ENCODE measurements at places on chromosomes 4 and X. TPM values are rescaled to one million over a fixed set of nuclear protein-coding genes. Genes with fewer than 3 reads are reported as not detected.

GRCh38 chrX:97039363-97040029 lies 155.8 kb downstream of the RPA4 start:
- DNase-seq: peak; percentile 61

GRCh38 chr4:48588230-48589097 lies 98.4 kb downstream of the ZAR1 start:
- no peak for DNase-seq

GRCh38 chr4:69060651-69061308 lies 35.5 kb upstream of the UGT2B7 start:
- DNase-seq: peak; percentile 35

- no peak for DNase-seq
Observed at GRCh38 chr4:177308847-177309521, 690 bp upstream of the NEIL3 start.

DNA sequence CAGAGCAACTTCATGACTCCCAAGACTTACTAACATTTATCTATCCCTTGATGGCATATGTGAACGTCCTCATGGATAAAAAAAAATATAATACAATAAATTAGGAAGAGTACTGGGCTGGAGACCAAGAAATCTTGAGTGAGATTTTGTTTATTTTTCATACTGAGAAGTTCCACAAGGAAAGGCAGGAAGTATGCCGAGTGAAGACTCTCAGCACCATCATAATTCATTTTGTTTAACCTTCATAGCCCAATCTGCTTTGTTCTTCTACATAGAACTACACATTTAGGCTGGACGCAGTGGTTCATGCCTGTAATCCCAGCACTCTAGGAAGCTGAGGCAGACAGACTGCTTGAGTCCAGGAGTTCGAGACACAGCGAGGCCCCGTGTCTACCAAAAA lies 198.3 kb downstream of the NSUN7 start:
- no peak for DNase-seq

DNA sequence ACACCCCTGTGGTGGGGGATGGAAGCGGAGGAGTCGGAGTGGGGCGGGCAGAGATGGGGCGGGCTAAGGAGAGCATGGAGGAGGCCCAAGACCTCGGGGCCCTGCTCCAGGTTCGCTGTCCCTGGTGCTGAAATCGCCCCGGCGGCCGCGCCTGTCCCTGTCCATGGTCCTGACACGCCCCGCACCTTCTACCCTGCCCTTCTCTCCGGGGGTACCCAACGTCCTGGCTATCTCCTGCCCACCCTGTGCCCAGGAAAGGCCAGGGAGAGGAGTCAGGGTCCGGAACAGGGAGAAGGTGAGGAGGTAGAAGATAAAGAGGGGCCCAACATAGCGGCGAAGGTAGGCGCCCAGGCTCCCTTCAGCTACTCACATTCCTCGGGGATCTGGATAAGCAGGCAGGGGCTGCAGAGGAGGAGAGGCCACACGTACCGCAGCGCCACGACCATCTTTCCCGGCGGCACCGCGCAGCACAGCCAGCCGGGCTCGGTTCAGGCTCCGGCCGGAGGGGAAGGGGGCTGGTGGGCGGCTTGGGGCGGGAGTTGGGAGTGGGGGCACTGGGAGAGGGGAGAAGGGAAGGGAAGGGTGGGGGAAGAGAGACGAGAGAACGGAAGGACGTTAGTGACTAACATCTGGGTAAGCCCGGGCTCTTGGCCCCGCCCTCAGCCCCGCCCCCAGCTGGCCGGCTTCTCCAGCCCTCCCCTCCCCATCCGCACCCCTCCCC lies 10.4 kb downstream of the L1CAM start:
- peak; percentile 52 for DNase-seq

- peak; percentile 89 for DNase-seq
Observed at GRCh38 chr4:56129431-56129861, 180.7 kb downstream of the CEP135 start.

DNA sequence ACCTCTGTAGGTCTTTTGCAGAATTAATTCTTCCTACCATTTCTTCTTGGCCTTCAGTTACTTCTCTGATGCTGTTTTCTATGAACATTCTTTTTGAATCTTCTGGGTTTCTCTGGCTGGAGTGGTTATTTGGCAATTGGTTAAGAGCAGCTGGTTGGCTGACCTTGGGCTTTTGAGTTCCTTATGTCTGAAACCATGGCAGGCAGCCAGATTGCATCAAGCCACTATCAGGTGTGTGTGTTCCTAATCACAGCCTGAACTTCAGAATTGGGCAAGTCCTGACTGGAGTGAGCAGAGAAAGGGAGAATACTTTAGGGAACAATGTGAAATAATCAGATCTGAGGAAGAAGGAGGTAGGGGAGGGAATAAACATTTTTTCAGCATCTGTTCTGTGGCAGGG lies 90.2 kb downstream of the ARHGAP10 start:
- no peak for DNase-seq

DNA sequence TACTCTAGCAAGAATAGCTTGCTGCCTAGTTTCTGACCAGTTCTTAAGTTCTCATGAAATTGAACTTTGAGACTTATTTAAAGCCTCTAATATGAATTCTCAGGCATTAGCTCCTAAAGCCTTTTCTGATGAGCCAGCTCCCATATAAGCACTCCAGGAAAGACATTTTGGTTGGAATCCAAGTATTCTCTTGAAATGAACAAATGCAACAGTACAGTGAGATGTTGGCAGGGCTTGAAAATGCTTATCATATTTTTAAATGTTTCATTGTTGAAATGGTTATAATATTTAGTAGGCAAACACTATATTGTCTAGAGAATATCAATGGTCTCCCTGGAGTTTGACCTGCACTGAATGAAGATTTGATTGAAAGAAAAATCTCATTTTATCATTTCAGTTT lies 240.3 kb downstream of the ANK2 start:
- no peak for DNase-seq

DNA sequence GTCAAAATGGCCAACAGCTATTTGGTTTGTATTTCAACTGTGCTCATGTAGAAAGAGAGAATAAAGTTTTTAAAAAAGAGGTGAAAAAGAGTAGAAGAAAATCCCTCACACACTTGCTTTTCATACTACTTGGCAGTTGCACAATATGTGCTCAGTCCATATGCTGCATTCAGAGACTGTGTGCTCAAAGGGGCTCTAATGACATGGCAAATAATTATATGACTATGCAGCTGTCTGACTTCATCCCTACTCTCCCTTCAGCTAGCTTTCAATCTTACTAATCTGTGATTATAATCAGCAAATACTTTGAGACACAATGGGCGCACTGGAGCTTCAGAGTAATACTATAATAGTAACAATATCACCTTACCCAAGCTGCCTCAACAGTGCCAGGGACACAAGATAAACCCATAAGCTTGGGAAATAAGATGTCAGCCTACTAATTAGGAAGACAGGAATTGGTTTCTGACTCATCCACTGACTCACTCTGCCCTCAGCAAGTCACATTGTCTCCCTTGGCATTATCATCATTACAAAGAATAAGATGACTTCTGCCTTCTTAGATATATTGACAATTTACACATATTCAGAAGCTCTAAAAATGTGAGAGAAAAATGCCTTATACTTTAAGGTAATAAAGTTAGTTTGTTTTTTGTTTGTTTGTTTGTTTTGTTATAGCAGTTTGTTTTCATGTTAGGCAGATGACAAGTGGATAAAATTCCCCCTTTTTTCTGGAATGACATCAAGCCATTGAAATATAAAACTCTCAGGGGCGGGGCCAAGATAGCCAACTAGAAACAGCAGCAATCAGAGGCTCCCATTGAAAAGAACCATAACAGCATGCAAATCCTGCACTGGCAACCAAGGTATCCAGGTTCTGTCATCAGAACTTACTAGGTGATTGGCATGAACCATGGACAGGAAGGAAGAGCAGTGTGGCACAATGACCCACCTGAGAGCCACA lies 311.6 kb downstream of the FAM133A start:
- DNase-seq: no peak

DNA sequence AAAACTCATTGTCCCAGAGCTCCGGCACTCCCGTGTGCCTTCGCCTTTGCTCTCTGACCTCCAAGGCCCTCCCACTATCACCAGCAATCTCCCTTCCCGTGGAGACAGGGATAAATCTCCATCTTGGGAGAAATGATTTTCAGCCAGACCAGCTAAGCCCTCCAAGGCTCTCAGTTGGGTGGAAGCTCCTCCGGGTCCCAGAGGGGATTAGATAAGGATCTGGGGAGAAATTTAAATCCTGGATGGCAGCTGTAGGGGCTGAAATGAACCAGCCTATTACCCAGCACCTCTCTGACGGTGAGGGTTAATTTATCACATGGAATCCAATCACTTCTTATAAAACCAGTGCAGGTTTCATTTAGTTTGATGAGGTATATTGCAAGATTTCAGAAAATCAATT lies 366.2 kb downstream of the FBXW7 start:
- DNase-seq: no peak

DNA sequence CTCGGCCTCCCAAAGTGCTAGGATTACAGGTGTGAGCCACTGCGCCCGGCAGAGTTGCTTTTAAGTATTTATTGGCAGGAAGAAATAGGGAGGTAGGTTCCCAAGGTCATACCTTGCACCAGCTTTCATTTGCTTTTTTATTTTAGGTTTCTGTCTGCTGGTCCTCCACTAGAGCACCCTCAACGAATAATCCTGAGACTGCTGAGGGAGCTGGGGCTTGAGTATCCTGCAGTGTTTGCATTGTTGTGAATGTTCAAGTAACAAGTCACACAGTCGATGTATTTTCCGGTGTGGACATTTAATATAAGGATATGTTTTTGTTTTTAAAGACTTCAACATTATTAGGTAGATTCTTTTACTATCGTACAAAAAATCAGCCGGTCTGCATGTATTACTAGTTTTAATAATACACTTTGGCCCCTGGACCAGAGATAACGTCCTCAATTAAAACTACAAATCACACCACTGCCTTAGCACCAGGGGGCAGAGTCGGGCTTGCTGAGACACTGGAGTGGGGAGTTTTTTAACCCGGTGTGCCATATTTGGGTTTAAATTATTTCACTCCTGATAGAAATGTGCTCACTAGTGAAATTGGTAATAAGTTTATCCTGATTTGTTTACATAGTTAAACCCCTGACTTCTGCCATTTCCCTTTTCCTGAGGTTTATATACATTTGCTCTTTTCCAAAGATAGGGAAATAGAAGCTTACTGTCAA lies 11.6 kb downstream of the SMIM20 start:
- peak; percentile 70 for DNase-seq

DNA sequence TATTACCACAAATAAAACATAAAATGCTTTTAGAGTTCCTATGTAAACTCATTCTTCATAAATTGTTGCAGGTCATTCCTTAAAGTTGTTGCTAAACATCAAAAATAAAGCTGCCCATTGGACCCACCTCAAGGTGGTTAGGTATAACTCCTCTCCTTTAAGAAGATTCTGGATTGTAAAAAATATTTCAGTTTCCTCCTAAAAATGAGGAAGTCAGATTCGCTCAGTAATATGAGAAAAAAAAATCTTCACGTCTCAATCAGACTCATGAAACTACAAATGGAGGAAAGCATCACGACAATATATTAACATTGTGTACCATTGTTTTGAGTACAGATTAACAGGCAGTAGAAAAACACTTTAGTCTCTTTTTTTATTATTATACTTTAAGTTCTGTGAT lies 105.9 kb downstream of the DDX60 start:
- DNase-seq: no peak

- no peak for DNase-seq
Observed at GRCh38 chr4:119227690-119228089, 15.2 kb downstream of the USP53 start.

DNA sequence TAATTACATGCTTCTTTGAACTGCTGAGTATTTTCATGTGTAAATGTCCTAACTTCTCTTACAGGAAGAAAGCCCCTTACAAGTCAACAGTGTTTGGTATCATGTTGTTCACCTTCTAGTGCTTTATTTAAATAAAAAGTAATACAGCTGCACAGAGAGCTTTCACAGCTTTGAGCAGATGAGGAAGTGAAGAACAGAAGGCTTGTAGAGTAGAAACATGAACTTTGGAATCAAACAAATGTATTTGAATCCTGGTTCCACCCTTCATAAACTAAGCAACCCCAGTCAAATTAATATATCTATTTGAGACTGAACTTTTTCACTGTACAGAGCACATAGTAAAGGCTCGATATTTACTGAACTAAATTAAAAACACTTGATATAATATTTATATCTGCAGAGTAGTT lies 120.5 kb downstream of the CAMK2D start:
- peak; percentile 74 for DNase-seq

- DNase-seq: peak; percentile 63
Observed at GRCh38 chrX:68842351-68842750, 13.5 kb downstream of the EFNB1 start.

- peak; percentile 87 for DNase-seq
Observed at GRCh38 chr4:52545099-52546069, 113.7 kb downstream of the USP46 start.

DNA sequence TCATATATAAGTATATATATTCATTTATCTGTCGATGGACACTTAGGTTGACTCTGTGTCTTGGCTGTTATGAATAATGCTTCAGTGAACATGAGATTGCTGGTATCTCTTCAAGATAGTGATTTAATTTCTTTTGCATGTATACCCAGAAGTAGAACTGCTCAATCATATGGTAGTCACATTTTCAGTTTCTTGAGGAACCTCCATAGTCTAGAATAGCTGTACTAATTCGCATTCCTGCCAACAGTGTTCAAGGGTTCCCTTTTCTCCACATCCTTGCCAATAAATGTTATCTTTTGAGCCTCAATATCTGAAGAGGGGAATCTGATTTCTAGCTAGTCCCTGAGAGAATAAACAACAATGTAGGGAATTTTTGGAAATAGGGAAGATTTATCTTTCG lies 32.4 kb upstream of the CCNG2 start:
- DNase-seq: no peak

- DNase-seq: no peak
Observed at GRCh38 chr4:77354550-77354949, 197.5 kb downstream of the CCNG2 start.

DNA sequence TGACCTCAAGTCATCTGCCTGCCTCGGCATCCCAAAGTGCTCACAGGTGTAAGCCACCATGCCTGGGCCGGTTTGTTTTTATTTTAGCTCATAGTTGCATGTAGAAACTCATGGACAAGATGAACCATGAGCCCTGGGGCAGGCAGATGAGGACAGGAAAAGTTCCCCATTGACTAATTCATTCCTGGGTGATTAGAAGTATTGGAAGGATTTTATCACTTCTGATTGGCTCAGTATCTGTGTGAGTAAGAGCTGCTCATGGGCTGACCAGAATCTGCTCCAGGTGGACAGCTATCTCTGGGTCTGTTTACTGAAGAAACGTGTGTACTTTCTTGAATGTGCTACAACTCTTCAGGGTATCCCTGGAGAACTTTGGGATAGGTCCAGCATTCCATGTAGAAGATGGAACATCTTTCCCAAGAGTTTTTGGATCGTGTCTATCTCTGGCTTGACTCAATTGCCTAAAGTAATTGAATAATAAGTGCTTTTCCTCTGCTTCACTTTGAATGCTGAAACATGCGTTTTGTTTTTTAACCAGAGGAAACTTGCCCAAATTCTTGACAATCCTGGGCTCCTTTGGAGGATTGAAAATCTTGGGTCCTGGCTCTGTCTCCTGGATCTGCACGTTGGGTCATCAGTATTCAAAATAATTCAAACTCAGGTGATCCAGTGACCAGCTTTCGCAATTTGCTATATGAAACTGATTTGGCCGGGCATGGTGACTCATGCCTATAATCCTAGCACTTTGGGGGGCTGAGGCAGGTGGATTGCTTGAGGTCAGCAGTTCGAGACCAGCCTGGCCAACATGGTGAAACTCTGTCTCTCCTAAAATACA lies 88.6 kb upstream of the DHRSX start:
- DNase-seq: no peak

The SATL1 gene
- not detected for total RNA-seq

The HSFX2 gene
- 0.70 TPM for total RNA-seq

The SHOX gene
- not detected for total RNA-seq

The PPEF2 gene
- total RNA-seq: not detected

The CXCL6 gene
- 2.3 TPM for total RNA-seq

The XAGE1A gene
- total RNA-seq: not detected

The SPANXN1 gene
- not detected for total RNA-seq

The CLCN5 gene
- total RNA-seq: 5.2 TPM

The CHRDL1 gene
- total RNA-seq: not detected

The LGI2 gene
- total RNA-seq: not detected
